Ovary (tissue), 10 donors: ENCODE measurements at places on chromosomes 7 and 10.

- no peaks in the 10 kb centered on the region for H3K36me3 ChIP-seq
- DNase-seq, result no peak
- H3K27ac ChIP-seq, result no peak overlapping the region
- H3K4me3 ChIP-seq, result no peak overlapping the region
- no peaks in the 10 kb centered on the region for H3K27me3 ChIP-seq
- no peaks in the 10 kb centered on the region for H3K4me1 ChIP-seq
Measured at GRCh38 chr7:156927571-156928405, 21.7 kb upstream of the NOM1 start.

- H3K36me3 ChIP-seq, result no peaks in the 10 kb centered on the region
- no peaks in the 10 kb centered on the region for H3K4me1 ChIP-seq
- H3K27me3 ChIP-seq, result no peaks in the 10 kb centered on the region
- no peak for DNase-seq
- H3K27ac ChIP-seq, result no peak overlapping the region
Measured at GRCh38 chr7:43439631-43440401, 143.1 kb upstream of the STK17A start.

- DNase-seq, result no peak
- no peak overlapping the region for H3K4me3 ChIP-seq
- H3K27me3 ChIP-seq, result no peaks in the 10 kb centered on the region
- no peaks in the 10 kb centered on the region for H3K36me3 ChIP-seq
Measured at GRCh38 chr10:33676606-33677339, 342.3 kb upstream of the NRP1 start.

DNA sequence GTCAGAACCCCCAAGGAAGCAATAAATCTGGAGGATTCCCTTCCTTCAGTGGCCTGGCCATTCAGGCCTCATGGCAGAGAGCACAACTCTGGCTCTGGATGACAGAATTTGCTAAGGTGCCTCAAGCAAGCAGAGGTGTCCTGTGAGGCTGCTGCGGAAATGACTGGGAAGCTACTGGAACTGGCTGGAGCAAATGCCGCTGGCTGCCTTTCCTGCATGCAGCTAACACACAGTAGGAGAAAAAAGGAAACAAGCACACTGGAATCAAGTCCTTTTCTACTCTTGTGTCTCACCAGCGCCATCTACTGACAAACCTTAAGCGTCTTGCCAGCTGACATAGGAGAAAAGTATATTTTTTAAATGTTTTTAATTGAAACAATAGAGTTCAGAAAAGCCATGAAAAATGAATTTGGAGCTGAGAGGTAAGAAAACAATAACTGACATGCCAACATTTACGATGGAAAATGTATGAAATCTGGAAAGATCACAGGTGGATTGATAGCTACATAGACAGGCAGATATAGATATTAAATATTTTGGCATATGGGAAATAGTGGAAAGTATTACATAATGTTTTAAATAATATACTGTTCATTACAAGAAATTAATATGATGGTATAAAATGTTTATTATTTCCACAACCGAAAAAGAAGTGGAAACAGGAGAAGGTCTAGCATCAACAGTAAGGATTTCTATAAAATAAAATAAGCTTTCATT lies 951.6 kb downstream of the ANKRD7 start:
- no peak for DNase-seq
- no peak overlapping the region for H3K27ac ChIP-seq
- no peaks in the 10 kb centered on the region for H3K4me1 ChIP-seq

DNA sequence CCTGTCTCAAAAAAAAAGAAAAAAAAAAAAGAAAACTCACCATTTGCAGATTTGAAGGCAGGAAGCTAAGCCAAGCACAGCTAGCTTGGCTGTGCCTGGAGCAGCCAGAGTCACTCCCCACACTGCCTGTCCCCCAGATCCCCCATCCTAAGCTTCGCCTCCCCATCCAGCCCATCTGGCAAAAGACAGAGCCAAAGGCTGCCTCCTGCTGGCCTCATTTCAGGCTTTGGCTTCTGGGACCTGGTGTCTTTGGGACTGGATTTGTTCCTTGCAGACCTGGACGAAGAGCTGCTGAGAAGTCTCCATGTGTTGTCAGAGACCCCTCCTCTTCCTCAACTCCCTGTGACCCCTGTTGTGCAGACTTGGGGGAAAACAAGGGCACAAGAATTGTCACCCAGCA lies 8.1 kb downstream of the ASL start:
- H3K27ac ChIP-seq, result no peak overlapping the region
- no peaks in the 10 kb centered on the region for H3K4me1 ChIP-seq
- H3K36me3 ChIP-seq, result no peaks in the 10 kb centered on the region

DNA sequence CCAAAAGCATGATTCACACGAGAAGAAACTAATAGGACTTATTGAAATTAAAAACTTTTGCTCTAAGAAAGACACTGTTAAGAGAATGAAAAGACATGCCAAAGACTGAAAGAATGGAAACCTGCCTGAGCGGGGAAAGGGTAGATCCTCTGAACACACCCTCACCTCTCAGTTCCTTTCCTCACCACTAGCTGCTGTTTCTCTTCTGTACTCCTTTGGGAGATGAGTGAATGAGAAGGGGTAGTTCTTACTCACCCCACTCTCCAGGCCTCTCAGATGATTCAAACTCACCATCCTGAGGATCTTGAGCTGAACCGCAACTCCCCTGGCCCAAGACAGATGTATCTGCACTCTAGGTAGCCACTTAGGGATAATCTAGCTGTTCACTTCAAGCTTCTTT lies 41.9 kb downstream of the IQUB start:
- DNase-seq, result no peak
- no peaks in the 10 kb centered on the region for H3K4me1 ChIP-seq
- H3K27ac ChIP-seq, result no peak overlapping the region
- H3K27me3 ChIP-seq, result no peaks in the 10 kb centered on the region
- no peak overlapping the region for H3K4me3 ChIP-seq
- no peaks in the 10 kb centered on the region for H3K36me3 ChIP-seq

- no peaks in the 10 kb centered on the region for H3K4me1 ChIP-seq
- no peak overlapping the region for H3K4me3 ChIP-seq
- no peak overlapping the region for H3K27ac ChIP-seq
- H3K36me3 ChIP-seq, result no peaks in the 10 kb centered on the region
- no peak for DNase-seq
- no peaks in the 10 kb centered on the region for H3K27me3 ChIP-seq
Measured at GRCh38 chr7:126001349-126001748, 1071.7 kb upstream of the POT1 start.

GRCh38 chr10:124354411-124355382 lies 64.0 kb downstream of the OAT start:
- no peaks in the 10 kb centered on the region for H3K27me3 ChIP-seq
- peak; percentile 87 for DNase-seq
- no peaks in the 10 kb centered on the region for H3K36me3 ChIP-seq
- H3K4me3 ChIP-seq, result no peak overlapping the region
- no peak overlapping the region for H3K27ac ChIP-seq
- H3K4me1 ChIP-seq, result peaks cover 2% of the 10 kb centered on the region

DNA sequence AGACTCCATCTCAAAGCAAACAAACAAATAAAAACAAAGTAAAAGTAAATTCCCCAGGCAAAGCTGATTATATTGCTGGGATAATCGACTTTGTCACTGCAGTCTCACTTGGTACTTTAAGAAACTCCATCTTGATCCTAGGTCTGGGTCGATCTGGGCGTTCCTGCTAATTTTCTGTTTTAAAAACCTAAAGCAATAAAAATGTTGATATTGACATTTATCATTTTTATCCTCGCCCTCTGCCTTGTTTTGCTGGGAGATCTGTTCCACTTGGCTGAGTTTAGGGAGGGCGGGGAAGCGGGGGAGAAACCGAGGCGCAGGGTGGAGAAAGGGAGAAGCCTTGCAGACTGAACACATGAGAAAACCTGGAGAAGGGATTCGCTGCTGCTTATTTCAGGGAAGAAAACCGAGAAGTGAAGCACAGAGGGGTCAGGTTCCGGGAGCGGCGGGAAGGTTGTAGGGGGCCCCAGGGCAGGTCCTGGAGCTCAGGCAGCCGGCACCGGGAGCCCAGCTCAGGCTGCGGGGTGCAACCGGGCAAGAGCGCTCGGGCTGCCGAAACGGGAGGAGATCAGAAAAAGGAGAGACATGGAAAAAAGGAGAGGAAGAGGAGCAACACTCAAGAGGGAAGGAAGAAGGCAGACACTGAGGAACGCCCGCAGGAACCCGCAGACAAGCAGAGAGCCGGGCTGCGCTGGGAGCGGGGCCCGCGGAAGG lies 27.3 kb upstream of the KMT2C start:
- peak overlapping the region; percentile 75 for H3K27ac ChIP-seq
- no peaks in the 10 kb centered on the region for H3K27me3 ChIP-seq
- no peaks in the 10 kb centered on the region for H3K36me3 ChIP-seq
- H3K4me3 ChIP-seq, result peak overlapping the region; percentile 79
- peak; percentile 66 for DNase-seq

DNA sequence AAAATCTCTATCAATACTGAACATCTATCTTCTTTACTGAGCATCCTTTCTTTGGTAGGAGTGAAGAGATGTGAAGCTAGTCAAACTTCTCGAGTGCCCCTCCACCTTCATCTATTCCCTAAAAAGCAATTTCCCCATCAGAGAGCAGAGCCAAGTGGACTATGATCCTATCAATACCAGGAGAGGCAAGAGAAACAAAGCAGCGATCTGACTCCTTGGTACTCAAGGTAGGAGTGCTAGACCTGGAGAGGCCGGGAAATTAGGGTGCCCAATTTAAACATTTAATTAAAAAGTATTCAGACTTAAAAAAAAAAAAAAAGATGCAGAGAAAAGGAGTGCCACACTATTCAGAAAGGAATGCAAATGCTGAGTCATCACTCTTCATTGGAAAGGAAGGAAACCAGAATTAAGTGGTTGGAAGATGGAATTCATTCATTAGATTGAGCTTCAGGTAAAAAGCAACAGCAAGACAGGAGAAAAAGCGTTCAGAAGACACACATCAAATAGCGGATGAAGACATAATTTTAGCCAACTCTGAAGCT lies 1.6 kb downstream of the TIAL1 start:
- H3K4me1 ChIP-seq, result peaks cover 3% of the 10 kb centered on the region
- H3K36me3 ChIP-seq, result no peaks in the 10 kb centered on the region
- H3K27me3 ChIP-seq, result no peaks in the 10 kb centered on the region
- H3K27ac ChIP-seq, result no peak overlapping the region

GRCh38 chr10:103502849-103503660 lies 9.6 kb downstream of the NEURL1 start:
- DNase-seq, result peak; percentile 32
- H3K27me3 ChIP-seq, result no peaks in the 10 kb centered on the region
- no peak overlapping the region for H3K27ac ChIP-seq
- no peaks in the 10 kb centered on the region for H3K36me3 ChIP-seq
- no peak overlapping the region for H3K4me3 ChIP-seq

DNA sequence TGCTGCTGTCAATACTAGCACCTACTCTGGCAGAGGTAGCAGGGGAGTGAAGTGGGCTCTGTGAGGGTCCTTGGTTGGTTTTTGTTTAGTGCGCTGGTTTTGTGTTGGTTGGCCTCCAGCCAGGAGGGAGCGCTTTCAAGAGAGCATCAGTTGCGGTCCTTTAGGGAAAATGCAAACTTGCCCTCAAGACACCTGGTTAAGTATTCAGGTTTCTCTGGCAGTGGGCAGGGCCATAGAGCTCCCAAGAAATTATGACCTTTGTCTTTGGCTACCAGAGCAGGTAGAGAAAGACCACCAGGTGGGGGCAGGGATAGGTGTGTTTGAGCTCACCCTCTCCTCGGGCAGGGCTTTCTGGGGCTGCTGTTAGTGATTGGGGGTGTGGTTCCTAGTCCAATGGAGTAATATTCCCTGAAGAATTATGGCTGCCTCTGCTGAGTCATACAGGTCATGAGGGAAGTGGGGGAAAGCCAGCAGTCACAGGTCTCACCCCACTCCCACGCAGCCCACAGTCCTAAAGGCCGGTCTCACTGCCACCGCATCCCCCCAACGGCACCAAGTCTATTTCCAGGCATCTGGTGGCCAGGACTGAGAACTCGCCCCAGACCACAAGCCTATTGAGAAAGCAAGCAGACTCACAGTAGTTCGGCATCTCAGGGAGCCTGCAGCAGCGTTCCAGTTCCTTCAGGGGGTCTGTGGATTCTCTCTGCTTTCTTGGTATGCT lies 280.5 kb downstream of the SFMBT2 start:
- H3K4me1 ChIP-seq, result no peaks in the 10 kb centered on the region
- no peak overlapping the region for H3K27ac ChIP-seq
- no peak overlapping the region for H3K4me3 ChIP-seq
- no peak for DNase-seq
- H3K36me3 ChIP-seq, result no peaks in the 10 kb centered on the region

- H3K27ac ChIP-seq, result no peak overlapping the region
- H3K4me1 ChIP-seq, result no peaks in the 10 kb centered on the region
- no peaks in the 10 kb centered on the region for H3K36me3 ChIP-seq
- H3K27me3 ChIP-seq, result no peaks in the 10 kb centered on the region
- H3K4me3 ChIP-seq, result no peak overlapping the region
Measured at GRCh38 chr7:30575910-30576309, 18.8 kb upstream of the GARS1 start.

GRCh38 chr7:111568419-111568818 lies 6.1 kb upstream of the IMMP2L start:
- DNase-seq, result no peak
- H3K27ac ChIP-seq, result no peak overlapping the region
- no peaks in the 10 kb centered on the region for H3K4me1 ChIP-seq
- no peaks in the 10 kb centered on the region for H3K36me3 ChIP-seq

GRCh38 chr7:73707045-73707631 lies 12.3 kb downstream of the STX1A start:
- no peaks in the 10 kb centered on the region for H3K36me3 ChIP-seq
- H3K4me3 ChIP-seq, result no peak overlapping the region
- no peaks in the 10 kb centered on the region for H3K27me3 ChIP-seq
- peaks cover 12% of the 10 kb centered on the region for H3K4me1 ChIP-seq

DNA sequence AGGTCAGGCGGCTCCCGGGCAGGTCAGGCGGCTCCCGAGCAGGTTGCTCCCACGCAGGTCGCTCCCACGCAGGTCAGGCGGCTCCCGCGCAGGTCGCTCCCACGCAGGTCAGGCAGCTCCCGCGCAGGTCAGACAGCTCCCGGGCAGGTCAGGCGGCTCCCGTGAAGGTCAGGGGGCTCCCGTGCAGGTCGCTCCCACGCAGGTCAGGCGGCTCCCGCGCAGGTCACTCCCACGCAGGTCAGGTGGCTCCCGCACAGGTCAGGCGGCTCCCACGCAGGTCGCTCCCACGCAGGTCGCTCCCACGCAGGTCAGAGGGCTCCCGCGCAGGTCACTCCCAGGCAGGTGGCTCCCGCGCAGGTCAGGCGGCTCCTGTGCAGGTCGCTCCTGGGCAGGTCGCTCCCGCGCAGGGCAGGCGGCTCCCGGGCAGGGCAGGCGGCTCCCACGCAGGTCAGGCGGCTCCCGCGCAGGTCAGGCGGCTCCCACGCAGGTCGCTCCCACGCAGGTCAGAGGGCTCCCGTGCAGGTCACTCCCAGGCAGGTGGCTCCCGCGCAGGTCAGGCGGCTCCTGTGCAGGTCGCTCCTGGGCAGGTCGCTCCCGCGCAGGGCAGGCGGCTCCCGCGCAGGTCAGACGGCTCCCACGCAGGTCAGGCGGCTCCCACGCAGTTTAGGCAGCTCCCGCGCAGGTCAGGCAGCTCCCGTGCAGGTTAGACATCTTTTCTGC lies 30.7 kb downstream of the PTPRN2 start:
- no peaks in the 10 kb centered on the region for H3K36me3 ChIP-seq
- no peaks in the 10 kb centered on the region for H3K4me1 ChIP-seq
- H3K27ac ChIP-seq, result no peak overlapping the region
- H3K27me3 ChIP-seq, result no peaks in the 10 kb centered on the region
- H3K4me3 ChIP-seq, result no peak overlapping the region

- no peak for DNase-seq
- H3K4me1 ChIP-seq, result no peaks in the 10 kb centered on the region
- peak overlapping the region; percentile 92 for H3K27ac ChIP-seq
- H3K36me3 ChIP-seq, result no peaks in the 10 kb centered on the region
- peak overlapping the region; percentile 98 for H3K4me3 ChIP-seq
Measured at GRCh38 chr7:140923358-140924006, 1.2 kb downstream of the BRAF start.

GRCh38 chr7:35646289-35647023 lies 48.5 kb downstream of the HERPUD2 start:
- H3K4me1 ChIP-seq, result peaks cover 7% of the 10 kb centered on the region
- H3K4me3 ChIP-seq, result no peak overlapping the region
- no peaks in the 10 kb centered on the region for H3K27me3 ChIP-seq
